A673 (cell line): ENCODE measurements at places on chromosomes 5 and 9. TPM values are rescaled to one million over a fixed set of nuclear protein-coding genes. Genes with fewer than 3 reads are reported as not detected.

DNA sequence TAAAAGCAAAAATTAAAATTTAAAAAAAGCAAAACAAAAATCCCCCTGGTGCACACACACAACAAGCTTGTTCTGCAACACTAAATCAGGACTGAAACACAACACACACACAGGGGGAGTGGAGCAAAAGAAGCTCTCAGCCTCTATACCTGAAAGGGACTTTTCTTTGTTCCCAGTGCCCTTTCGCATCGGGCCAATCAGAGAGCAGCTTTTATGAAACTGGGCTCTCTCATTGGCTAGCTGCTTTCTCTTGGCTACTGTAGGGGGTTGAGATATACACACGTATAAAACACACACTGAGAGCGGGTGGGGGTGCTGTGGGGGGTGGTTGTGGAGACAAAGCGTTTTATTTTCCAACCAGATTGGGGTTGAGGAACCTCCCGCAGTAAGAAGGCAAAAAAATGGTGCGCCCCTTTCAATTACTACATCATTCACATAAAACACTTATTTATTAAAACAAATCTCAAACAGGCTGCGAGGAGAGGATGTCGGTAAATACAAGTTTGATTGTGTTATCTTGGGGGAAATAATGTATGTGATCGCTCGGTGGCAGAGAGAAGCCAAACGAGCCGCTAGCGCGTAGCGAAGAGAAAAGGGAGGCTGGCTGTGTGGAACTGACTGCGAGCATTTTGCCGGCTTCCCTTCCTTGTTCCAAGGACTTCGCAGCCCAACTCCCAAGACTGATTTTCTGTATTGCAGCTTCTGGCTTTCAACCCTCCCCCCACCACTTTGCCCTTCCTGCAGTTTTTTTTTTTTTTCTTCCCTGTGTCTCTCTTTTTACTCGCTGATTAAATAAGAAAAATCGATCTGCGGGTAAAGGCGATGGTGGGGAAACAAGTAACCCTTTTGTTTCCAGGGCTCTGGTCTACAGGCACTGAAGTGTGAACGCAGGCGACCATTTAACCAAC lies 2.5 kb upstream of the ZNF608 start:
- no peaks in the 10 kb centered on the region for H3K36me3 ChIP-seq
- H3K4me1 ChIP-seq = peaks cover 5% of the 10 kb centered on the region
- peak; percentile 81 for DNase-seq
- peaks cover 3% of the 10 kb centered on the region for H3K27me3 ChIP-seq
- peak overlapping the region; percentile 53 for H3K4me3 ChIP-seq

GLRA1 gene
- not detected in 2 replicates for total RNA-seq

DNA sequence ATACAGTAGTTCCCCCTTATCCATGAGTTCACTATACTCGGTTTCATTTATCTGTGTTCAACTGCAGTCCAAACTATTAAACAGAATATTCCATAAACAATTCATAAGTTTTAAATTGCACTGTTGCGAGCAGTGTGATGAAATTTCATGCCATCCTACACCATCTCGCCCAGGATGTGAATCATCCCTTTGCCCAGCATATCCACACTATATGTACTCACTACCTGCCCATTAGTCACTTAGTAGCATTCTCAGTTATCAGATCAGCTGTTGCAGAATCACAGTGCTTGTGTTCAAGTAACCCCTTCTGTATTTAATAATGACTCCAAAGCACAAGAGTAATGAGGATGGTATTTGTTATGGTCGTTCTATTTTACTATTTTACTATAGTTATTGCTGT lies 51.5 kb downstream of the SHOC1 start:
- H3K4me3 ChIP-seq = no peak overlapping the region
- no peaks in the 10 kb centered on the region for H3K4me1 ChIP-seq
- H3K36me3 ChIP-seq = no peaks in the 10 kb centered on the region
- H3K27me3 ChIP-seq = no peaks in the 10 kb centered on the region

DNA sequence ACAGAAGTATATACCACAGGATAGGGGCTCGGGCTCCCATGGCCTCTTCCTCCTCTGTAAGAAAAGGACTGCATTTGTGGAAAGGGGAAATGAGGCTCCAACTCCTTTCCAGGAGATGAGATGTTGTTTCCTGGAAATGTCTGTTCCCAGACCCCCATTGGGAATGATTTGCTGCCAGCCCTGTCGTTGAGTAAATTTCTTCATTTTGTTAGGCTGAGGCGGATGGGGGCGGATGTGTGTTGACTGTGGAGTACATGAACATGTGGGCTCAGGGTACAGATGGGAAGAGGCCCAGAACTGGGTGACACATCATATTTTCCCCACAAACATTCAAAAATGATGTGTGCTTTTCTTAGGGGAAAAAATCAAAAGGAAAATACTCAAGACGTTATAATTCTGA lies 28.8 kb upstream of the TNFAIP8 start:
- H3K36me3 ChIP-seq = no peaks in the 10 kb centered on the region
- no peak overlapping the region for H3K4me3 ChIP-seq
- DNase-seq = no peak
- peaks cover 20% of the 10 kb centered on the region for H3K4me1 ChIP-seq
- no peak overlapping the region for H3K27ac ChIP-seq
- H3K27me3 ChIP-seq = no peaks in the 10 kb centered on the region

GRCh38 chr9:8419596-8420275 lies 620.2 kb upstream of the DMAC1 start:
- no peaks in the 10 kb centered on the region for H3K36me3 ChIP-seq
- no peaks in the 10 kb centered on the region for H3K27me3 ChIP-seq
- no peak for DNase-seq
- H3K4me1 ChIP-seq = no peaks in the 10 kb centered on the region

HRH2 gene
- 0.09 TPM in 1 of 2 replicates, not detected in the other for total RNA-seq

- H3K27ac ChIP-seq = no peak overlapping the region
- no peak overlapping the region for H3K4me3 ChIP-seq
- no peak for DNase-seq
- no peaks in the 10 kb centered on the region for H3K27me3 ChIP-seq
- H3K36me3 ChIP-seq = no peaks in the 10 kb centered on the region
Measured at GRCh38 chr9:108074900-108075299, 585.3 kb upstream of the KLF4 start.

- no peak for DNase-seq
- no peaks in the 10 kb centered on the region for H3K36me3 ChIP-seq
- no peak overlapping the region for H3K27ac ChIP-seq
- H3K4me1 ChIP-seq = no peaks in the 10 kb centered on the region
- no peak overlapping the region for H3K4me3 ChIP-seq
Measured at GRCh38 chr9:5112109-5112592, 73.3 kb downstream of the INSL6 start.

DNA sequence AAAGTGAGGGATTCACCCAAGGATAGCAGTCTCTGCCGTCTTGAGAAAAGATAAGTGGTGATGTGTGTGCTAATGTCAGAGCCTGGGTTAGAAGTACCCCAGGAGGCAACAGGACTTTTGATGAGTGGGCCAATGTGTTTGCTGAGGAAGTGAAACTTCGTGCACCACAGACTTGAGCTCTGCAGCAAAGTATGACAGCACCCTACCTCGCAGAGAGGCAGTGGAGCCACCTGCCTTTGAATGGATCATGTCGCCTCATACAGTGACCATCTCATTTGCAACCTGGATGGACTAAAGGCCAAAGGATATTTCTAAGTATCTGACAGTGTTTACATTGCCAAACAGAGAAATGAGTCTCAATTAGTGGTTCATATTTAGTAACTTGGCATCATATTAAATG lies 593.9 kb upstream of the GRAMD2B start:
- no peak for DNase-seq
- H3K27me3 ChIP-seq = no peaks in the 10 kb centered on the region
- no peak overlapping the region for H3K4me3 ChIP-seq

- no peak for DNase-seq
- H3K4me1 ChIP-seq = no peaks in the 10 kb centered on the region
- no peak overlapping the region for H3K27ac ChIP-seq
- H3K4me3 ChIP-seq = no peak overlapping the region
Measured at GRCh38 chr5:176865964-176866363, 33.2 kb downstream of the HK3 start.

DNA sequence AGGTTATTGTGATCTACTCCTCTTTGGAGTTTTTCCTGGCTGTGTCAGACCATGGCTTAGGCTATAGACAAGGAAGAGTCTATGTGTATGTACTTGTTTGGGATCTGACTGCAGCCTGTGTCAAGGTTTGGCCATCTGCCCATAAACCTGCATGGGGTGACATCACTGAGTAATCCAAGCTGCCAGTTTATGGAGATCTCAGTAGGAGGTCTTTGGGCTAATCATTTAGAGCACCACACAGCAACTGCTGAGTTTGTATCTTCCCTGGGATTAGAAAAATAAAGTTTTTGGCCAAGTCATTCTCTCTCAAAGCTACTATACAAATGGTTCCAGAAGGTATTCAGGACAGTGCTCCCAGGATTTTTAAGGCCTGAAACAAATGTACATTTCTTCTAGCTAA lies 65.5 kb upstream of the HSPB3 start:
- no peak overlapping the region for H3K4me3 ChIP-seq
- no peaks in the 10 kb centered on the region for H3K27me3 ChIP-seq
- H3K27ac ChIP-seq = peak overlapping the region; percentile 88
- peak; percentile 97 for DNase-seq
- peaks cover 35% of the 10 kb centered on the region for H3K4me1 ChIP-seq

PKD2L2 gene
- total RNA-seq = not detected in 2 replicates

GRCh38 chr9:105854026-105854782 lies 159.9 kb downstream of the TMEM38B start:
- no peak for DNase-seq
- H3K27ac ChIP-seq = no peak overlapping the region
- no peak overlapping the region for H3K4me3 ChIP-seq
- no peaks in the 10 kb centered on the region for H3K36me3 ChIP-seq
- no peaks in the 10 kb centered on the region for H3K4me1 ChIP-seq

DNA sequence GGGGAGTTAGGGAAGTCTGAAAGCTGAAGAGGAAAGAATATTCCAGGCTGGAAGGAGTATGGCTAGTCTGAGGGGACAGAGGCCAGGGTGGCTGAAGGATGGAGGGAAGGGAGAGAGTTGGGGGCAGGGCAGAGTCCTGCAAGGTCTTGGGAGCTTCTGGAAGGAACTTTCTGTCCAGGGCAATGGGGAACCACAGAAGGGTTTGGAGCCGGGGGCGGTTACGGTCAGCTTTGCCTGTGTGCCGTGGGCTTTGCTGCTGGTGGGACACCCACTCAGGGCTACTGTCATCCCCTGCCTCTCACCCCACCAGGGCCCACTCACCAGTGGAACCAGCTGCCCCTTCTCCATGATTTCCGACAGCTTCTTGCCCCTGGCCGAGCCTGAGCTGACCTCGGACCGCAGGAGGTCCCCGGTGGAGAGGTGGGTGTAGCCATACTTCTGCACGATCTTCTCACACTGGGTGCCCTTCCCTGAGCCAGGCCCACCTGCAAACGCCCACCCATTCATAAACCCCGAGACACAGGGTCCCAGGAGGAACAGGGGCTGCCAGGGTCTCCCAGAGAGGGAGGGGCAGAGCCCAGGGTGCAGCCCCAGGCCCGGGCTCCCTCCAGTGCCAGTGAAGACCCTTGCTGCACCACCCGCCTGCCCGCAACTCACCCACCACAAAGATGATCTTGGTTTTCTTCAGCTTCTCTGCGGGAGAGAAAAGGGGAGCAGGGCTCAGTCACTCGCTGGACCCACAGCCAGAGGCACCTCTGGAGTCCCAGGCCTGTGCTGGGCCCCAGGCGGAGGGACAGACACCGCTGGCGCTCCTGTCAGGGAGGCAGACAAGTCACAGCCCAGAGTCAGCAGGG lies 4.9 kb downstream of the AK1 start:
- DNase-seq = no peak
- H3K4me1 ChIP-seq = peaks cover 7% of the 10 kb centered on the region
- H3K27me3 ChIP-seq = no peaks in the 10 kb centered on the region
- H3K4me3 ChIP-seq = no peak overlapping the region
- H3K27ac ChIP-seq = no peak overlapping the region

DNA sequence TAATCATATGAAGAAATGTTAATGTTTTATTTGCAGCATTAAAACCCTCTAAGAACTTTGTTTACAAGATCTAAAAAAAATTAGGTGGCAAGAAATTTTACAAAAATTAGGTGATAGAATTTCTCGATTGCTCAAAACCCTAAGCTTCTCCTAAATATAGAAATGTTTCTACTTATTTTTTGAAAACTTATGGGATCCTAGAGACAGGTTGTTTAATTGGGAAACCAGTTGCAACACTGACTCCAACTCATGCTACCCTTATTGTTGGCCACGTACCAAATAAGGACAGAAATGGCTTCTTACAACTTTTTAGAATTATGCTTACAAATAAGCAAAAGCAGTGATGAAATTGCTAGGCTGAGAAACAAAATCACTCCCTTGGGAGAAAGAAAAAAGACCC lies 531.1 kb downstream of the PDE4D start:
- no peak overlapping the region for H3K4me3 ChIP-seq
- DNase-seq = no peak
- no peaks in the 10 kb centered on the region for H3K36me3 ChIP-seq

DNA sequence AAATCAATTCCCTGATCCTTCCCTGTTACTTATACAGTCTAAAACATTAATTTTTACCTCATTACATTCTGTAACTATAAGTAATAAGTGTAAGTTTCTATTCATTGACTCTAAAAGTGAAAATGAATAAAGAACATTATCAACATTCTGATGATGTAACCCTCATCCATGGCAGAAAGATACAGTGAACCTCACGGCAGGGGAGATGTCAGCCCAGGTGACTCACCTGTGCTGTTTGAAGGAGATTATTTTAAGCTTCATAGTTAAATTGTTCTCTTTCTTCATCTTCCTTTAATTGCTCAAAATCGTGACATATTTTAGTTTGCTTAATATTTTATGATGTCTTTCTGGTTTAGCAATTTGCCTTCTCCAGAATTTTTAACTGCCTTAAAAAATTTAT lies 268.1 kb downstream of the FSTL4 start:
- H3K4me3 ChIP-seq = no peak overlapping the region
- peaks cover 8% of the 10 kb centered on the region for H3K27me3 ChIP-seq
- H3K36me3 ChIP-seq = no peaks in the 10 kb centered on the region
- no peaks in the 10 kb centered on the region for H3K4me1 ChIP-seq
- no peak overlapping the region for H3K27ac ChIP-seq
- DNase-seq = no peak

- H3K27me3 ChIP-seq = no peaks in the 10 kb centered on the region
- no peaks in the 10 kb centered on the region for H3K4me1 ChIP-seq
- no peak overlapping the region for H3K4me3 ChIP-seq
- H3K36me3 ChIP-seq = no peaks in the 10 kb centered on the region
- no peak overlapping the region for H3K27ac ChIP-seq
- no peak for DNase-seq
Measured at GRCh38 chr5:84650429-84650828, 265.7 kb upstream of the EDIL3 start.

PDCD1LG2 gene
- 0.37 and 0.47 TPM in 2 replicates for total RNA-seq

RNF180 gene
- 0.67 and 1.5 TPM in 2 replicates for total RNA-seq

- no peak overlapping the region for H3K4me3 ChIP-seq
- no peaks in the 10 kb centered on the region for H3K27me3 ChIP-seq
- peak; percentile 88 for DNase-seq
- no peak overlapping the region for H3K27ac ChIP-seq
Measured at GRCh38 chr5:41009232-41009631, 61.9 kb downstream of the MROH2B start.

- H3K4me1 ChIP-seq = no peaks in the 10 kb centered on the region
- no peak overlapping the region for H3K27ac ChIP-seq
- H3K36me3 ChIP-seq = no peaks in the 10 kb centered on the region
- no peak for DNase-seq
- no peaks in the 10 kb centered on the region for H3K27me3 ChIP-seq
Measured at GRCh38 chr5:171845857-171846256, 60.2 kb downstream of the SMIM23 start.
